ENCODE measurements at places on chromosomes 7 and 10.

GRCh38 chr10:13678101-13678843 lies 91.5 kb downstream of the PRPF18 start:
- DNase-seq, result no peak

DNA sequence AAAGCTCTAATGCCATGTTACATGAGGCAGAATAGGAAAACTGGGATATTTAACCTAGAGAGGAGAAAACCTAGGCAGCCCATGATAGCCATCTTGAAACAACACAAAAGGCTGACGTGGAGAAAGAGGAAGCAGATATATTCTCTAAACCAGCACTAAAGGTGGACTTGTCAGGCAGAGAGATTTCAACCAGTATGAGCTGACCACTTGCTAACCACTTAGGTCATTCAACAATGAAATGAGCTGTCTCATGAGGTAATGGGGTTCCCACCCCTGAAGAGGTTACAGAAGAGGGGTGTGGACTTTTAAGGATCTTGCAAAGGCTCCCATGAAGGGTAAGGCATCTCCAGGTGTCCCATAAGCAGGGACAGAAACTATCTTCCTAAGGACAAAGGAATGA lies 26.8 kb upstream of the EGR2 start:
- no peak for DNase-seq

DNA sequence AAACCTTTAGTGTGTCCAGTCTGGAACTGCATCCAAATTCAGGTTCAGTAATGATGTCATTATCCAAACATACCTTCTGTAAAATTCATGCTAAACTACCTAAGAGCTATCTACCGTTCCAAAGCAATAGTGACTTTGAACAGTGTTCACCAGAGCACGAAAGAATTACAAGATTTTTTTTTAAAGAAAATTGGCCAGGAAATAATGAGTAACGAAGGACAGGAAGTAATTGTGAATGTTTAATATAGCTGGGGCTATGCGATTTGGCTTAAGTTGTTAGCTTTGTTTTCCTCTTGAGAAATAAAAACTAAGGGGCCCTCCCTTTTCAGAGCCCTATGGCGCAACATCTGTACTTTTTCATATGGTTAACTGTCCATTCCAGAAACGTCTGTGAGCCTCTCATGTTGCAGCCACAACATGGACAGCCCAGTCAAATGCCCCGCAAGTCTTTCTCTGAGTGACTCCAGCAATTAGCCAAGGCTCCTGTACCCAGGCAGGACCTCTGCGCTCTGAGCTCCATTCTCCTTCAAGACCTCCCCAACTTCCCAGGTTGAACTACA lies 694 bp upstream of the FAS start:
- DNase-seq, result no peak

GRCh38 chr7:19991936-19992335 lies 218.5 kb upstream of the TMEM196 start:
- no peak for DNase-seq

DNA sequence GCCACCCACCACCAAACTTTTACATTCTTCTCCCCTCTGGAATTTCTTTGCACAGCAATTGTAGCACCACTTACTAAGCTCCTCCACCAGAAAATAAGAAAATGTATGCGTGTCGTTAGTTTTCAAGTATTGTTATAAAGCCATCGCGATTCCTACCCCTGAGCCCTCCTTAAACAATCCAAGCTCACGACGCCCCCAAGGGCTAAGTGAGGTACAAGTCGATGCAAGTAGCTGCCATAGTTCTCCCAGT lies 1.3 kb downstream of the FRAT2 start:
- peak; percentile 35 for DNase-seq

GRCh38 chr7:158507917-158508316 lies 79.7 kb downstream of the PTPRN2 start:
- DNase-seq, result no peak

GRCh38 chr10:123491364-123491763 lies 174.8 kb upstream of the GPR26 start:
- DNase-seq, result no peak

DNA sequence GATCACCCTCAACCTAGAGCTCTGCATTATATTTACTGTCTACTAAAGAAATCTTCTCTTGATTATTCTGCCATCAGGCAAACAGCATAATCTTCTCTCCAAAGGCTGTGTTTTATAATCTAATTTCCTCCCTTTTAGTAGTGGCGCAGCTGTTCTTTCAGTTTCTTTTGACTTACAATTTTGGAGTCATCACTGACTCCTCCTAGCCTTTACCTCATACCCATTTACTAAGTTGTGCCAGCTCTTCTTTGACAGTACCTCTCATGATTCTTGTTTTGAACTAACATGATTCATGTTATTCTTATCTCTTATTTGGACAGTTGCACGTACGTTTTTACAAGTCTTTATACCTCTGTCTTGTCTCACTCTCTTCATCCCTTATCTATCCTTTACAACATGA lies 113.0 kb downstream of the FOXP2 start:
- no peak for DNase-seq

DNA sequence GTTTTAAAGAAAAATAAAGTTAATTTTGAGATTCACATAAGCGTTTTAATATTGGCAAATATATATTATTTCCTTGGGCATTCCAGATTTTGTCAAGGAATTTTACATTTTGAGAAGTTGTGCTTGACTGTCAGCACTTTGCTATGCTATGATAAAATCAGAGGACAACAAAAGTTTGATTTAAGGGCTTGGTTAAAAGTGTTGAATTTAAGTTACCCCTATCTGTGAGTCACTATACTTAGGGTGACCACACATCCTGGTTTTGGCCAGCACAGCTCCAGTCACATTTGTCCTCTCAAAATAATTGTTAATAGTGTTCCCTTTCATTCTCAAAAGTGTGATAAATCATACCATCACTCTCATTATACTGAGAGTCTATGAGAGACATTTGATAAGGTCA lies 34.2 kb upstream of the ANK3 start:
- DNase-seq, result no peak

- no peak for DNase-seq
These were observed 103.4 kb downstream of the ATXN7L1 start for GRCh38 chr7:105773030-105773460.

DNA sequence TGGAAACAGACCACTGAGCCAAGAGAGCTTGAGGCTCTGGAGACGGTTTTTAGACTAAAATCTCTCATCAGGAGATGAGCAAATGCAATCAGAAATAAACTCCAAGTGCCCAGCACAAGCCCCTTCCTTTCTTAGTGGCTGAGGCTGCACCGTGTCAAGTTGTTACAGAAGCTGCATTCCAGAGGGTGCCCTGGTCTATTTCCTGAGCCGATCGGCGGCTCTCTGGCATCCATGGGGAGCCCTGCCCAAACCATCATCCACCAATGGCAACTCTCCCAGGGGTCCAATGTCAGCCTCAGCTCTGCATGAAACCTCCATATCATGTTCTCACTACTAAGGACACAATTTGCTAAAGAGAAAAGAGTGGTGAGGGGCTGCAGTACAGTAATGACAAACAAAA lies 89.6 kb downstream of the SVIL start:
- no peak for DNase-seq
